ENCODE measurements at places on chromosomes 6 and 20. TPM values are rescaled to one million over a fixed set of nuclear protein-coding genes. Genes with fewer than 3 reads are reported as not detected.

DNA sequence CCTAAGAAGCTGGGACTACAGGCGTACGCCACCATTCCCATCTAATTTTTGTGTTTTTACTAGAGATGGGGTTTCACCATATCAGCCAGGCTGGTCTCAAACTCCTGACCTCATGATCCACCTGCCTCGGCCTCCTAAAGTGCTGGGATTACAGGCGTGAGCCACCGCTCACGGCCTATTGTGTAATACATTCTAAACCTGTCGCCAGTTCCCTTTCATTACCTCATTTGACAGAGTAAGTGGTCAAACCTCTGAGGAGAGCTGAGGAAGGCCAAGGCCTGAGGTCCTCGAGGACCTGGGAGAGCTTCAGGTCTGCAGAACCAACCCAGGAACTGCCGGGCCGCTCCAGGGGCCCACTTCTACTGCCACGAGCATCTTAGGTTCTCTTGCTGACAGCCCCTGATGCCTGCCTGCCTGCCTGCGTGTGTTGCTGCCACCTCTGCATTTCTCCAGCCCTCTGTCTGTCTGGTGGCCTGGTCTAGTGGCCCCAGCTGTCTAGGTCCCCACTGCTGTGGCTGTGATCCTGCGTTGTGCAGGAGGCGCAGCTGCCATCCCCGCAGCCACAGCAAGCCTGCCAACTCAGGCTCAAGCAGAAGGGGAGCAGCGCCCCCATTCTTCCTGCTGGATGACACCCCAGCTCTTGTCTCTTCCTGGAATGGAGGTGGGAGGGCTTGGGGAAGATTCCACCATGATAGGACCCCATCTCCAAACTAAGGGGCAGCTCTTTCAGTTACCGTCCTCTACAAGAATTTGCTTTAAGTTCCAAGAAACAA, 45.3 kb downstream of the PRR18 start:
- DNase-seq: no peak

The ZNF165 gene
- total RNA-seq: 1.2 TPM

The OR2J3 gene
- not detected for total RNA-seq

- no peak for DNase-seq
Observed at GRCh38 chr20:20214757-20215275, 153.1 kb upstream of the INSM1 start.

DNA sequence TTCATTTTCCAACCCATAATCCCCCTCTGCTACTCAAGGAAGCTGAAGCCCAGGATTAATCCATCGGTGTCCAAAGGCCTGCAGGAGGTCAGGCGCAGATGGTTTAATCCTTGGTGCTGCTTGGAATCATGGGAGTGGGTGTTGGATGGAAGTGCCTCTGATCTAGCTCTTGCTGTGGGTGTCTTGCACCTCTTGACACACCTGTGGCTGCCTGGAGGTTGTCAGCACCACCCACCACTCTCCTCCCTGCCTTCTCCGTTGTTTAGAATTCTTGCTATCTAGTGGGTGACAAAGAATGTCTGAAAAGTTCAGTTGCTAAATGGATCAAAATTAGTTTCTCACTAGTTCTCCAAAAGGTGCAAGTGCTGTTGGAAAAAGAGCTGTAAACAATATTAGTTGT, 1074.4 kb upstream of the FLRT3 start:
- DNase-seq: no peak

The HLA-DPB1 gene
- 2.4 TPM for total RNA-seq

Measured in frontal cortex (tissue), 4 donors.